Spleen (tissue), 13 donors: ENCODE measurements at places on chromosomes 5 and 9. TPM values are rescaled to one million over a fixed set of nuclear protein-coding genes. Genes with fewer than 3 reads are reported as not detected.
A peak's percentile ranks its signal among the peaks of the same experiment; 100 is the strongest.

Gene FAM120A
- total RNA-seq, result 108 TPM

- no peak for DNase-seq
Observed at GRCh38 chr9:75529463-75529862, 361.0 kb upstream of the PCSK5 start.

DNA sequence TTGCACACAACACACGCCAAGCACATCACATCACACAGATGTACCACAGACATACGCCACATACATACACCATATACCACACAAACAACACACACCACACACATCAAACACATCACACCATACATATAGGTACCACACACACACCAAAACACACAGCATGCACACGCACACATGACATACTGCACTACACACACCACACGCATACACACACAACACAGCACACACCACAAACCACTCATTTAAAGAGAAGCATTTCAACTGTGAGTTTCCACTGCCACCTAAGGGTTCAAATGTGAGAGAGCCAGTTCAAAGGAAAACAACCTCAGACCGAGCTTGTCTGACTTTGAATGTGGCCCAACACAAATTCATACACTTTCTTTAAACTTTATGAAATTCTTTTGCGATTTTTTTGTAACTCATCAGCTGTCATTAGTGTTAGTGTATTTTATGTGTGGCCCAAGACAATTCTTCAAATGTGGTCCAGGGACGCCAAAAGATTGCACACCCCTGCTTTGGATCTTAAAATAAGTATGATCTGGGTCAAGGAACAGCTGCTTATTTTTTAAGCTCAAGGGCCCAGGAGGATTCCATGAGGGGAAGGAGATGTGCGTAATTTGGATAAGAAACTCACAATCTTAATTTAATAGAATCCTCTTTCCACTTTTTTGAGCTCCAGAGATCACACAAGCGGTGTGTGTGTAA is 494.6 kb downstream of the GADD45G start:
- DNase-seq, result no peak

DNA sequence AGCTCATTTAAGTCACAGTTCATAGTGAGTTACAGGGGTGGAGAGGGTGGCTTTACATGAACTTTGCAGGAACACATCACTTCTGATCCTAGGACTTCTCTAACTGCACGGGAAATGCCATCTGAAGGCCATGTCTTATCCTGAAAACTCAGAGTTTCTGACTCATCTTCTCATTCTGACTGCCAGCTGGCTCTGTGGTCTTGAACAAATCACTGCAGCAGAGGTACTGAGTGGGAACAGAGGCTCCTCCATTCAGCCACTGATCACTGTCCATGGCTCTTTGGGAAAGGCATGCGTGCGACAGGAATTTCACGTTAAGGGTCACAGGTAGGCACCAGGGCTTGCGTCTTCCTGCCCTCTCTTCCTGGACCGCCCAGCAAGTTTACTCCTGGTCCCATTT is 114.6 kb upstream of the LRRTM2 start:
- no peak for DNase-seq

Gene IFNK
- total RNA-seq, result not detected

GRCh38 chr9:14768405-14769229 is 46.1 kb upstream of the CER1 start:
- DNase-seq, result no peak

GRCh38 chr5:128036950-128037349 is 46.6 kb upstream of the SLC12A2 start:
- DNase-seq, result no peak

DNA sequence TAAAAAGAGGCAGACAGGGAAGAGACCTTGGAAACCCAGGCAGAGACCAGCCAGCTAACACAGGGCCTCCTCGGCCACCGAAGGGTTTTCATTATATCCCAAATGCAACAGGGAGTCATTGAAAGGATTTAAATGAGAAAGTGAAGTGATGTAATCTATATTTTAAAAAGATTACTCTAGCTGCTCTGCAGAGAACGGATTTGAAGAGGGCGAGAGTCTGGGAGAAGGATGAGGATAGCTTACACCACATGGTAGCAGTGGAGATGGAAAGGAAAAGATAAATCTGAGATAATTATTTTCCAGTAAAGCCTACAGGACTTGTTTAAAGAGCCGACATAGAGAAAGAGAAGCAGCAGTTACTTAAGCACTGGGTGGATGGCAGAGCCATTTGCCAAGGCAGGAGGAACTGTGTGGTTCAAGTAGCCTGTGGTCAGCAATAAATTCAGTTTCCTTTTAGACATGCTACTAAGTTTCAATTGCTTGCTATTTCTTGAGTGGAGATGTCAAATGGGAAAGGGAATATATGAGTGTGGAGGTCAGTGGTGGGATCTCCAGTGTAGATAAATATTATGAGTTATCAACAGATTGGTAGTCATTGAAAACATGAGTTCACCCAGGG is 9.3 kb downstream of the FBN2 start:
- DNase-seq, result no peak

DNA sequence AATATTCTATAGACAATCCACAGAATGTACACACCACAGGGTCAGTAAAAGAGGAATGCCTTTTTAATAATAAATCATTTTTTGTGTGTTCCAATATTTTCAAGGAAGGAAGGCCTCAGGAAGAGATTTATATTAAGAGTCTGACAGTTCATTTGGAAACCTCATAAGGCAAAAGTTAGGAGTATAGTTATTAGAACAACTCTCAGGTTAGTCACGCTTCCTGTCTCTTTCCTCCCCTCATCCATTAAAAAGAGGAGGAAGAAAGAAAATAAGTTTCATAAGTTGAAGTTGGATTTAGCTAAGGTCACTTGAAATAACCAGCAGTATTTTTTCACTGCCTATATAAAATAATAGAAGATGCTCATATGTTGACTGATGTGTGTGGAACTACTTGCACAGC is 863.2 kb downstream of the PTPRD start:
- DNase-seq, result no peak

DNA sequence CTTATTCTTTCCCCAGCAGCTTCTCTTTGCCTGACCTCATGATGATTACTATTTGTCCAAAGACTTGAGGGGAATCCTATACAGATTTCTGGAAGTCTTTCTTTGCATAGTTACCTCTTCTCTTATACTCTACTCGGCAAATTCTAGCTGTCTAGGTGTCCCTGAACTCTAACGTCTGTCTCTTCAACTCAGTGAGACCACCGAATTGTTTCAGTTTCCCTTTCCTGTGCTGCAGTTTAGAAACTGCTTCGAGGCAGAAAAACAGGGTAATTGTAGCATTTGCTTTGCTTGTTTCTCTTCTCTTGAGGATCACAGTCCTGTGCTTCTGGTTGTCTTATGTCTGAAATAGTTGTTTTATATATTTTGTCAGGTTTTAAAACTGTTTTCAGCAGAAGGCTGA is 14.8 kb downstream of the LVRN start:
- no peak for DNase-seq

DNA sequence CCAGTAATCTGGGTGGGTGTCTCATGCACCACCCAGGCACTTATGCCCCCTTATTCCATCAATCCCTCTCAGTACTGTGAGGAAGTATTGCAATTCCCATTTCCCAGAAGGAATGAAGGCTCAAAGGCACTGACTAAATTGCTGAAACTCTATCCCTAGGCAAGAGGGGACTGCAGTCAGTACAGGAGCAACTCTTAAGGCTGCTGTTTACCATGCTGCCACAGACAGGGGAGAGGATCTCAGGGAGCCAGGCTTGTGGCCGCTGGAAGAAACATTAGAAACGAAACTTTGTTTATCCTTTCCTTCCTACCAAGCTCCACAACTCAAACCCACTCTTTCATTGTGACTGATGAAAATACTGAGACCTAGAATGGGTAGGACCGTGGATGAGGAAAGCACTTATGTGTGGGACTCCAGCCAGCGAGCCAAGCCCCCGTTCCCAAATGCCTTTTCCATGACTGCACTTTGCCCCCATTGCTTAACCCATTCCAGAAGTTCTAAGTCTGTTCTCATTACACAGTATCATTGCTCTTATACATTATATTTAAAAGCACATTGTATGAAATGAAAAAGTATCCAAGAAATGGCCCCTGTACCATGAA is 54.3 kb downstream of the TLE1 start:
- no peak for DNase-seq

GRCh38 chr9:130635721-130636647 is 28.4 kb upstream of the PRDM12 start:
- peak; percentile 58 for DNase-seq

- no peak for DNase-seq
Observed at GRCh38 chr9:77864211-77864889, 167.3 kb downstream of the GNAQ start.

- DNase-seq, result no peak
Observed at GRCh38 chr5:72584466-72584865, 77.3 kb upstream of the ZNF366 start.

- peak; percentile 65 for DNase-seq
Observed at GRCh38 chr5:132257131-132258101, at the start of gene PDLIM4. Gene PDLIM4, plus strand, starts transcription at chr5:132257696. Its CDS starts 39 bp downstream, at chr5:132257735.

Gene LRRTM2
- 0.89 TPM for total RNA-seq

GRCh38 chr9:108469654-108470053 is 386.1 kb downstream of the ACTL7B start:
- DNase-seq, result no peak

Gene TEK
- total RNA-seq, result 27.0 TPM

Gene EGFLAM
- total RNA-seq, result 9.6 TPM

- no peak for DNase-seq
Observed at GRCh38 chr5:9239626-9240025, 306.2 kb downstream of the SEMA5A start.

GRCh38 chr9:103902263-103902662 is 191.8 kb upstream of the SMC2 start:
- DNase-seq, result no peak

DNA sequence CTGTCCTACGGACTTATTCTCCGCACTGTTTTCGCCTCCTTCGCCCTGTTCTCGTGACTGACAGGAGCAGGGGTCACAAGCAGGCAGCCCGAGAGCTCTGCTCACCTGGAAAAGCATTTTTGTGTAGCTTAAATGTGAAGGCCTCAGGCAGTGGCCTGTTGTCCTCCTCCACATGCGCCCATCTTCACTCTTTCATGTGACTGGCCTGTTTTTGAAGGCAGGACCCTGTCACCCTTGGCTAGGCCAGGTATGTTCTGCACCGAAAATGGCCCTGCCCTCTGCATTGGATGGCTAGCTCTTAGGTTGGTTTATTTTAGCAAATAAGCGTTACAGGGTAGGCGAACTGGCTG is 614 bp upstream of the CPLANE1 start:
- no peak for DNase-seq

DNA sequence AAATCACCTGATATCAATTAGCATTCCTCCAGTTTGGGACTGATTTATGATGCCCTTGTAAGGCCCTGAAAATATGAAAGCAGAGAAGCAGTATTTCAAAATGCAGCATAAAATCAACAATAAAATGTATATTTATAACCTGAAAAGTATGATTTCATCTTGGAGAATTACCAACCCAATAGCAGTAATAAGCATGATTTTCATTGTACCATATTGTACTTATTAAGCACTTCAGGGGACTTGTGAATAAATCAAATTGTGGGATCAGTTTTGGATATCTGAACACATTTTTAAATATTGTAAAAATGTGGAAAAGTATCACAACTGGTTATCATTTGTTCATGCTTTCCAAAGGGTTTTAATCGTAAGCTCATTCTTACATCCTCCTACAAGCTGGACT is 250.8 kb downstream of the DMRT2 start:
- no peak for DNase-seq

DNA sequence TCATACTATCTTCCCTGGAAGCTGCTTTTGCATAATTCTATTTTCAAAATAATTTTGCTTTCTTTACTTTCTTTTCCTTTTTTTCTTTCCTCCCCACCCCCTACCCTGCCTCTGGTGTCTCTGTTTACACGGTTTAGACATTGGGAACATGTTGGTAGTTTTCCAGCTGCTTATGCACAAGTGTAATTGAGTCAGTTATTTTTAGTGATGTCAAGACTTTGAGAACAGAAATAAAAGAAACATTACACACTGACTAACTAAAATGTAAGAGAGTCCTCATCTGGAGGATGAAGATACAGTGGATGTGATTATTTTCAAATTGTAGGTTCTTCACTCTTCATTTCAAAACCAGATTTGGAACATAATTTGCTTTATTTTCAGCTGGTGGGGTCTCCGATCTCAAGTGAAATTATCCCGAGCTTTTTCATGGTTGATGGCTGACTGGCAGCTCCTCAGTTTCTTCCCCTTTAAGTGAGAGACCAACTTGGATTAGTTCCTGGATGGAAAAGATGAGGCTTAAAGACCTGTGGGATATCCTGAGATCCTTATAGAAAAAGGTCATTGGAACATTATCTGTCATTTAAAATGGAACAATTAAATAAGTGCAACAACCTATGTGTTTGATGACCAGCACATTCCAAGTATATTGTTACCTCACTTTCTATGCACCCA is 154.4 kb upstream of the ZNF462 start:
- no peak for DNase-seq

GRCh38 chr9:130682421-130683121 is 11.0 kb upstream of the EXOSC2 start:
- DNase-seq, result peak; percentile 90

DNA sequence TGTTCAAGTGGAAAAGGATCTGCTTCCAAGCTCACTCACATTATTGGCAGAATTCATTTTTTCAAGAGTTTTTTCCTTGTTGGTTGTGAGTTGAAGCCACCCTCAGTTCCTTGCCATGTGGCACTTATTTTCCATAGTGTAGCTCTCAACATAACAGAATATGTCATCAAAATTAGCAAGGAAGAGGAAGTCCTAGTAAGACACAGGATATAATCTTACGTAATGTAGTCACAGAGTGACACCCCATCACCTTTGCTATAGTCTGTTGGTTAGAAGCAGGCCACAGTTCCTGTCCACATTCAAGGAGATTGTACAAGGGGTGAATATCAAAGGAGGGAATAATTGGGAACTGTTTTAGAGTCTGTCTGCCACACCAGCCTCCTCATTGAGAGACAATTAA is 15.7 kb downstream of the IRGM start:
- no peak for DNase-seq

Gene PJA2
- 108 TPM for total RNA-seq

Gene CSF1R
- 372 TPM for total RNA-seq

Gene PLPPR1
- total RNA-seq, result not detected

DNA sequence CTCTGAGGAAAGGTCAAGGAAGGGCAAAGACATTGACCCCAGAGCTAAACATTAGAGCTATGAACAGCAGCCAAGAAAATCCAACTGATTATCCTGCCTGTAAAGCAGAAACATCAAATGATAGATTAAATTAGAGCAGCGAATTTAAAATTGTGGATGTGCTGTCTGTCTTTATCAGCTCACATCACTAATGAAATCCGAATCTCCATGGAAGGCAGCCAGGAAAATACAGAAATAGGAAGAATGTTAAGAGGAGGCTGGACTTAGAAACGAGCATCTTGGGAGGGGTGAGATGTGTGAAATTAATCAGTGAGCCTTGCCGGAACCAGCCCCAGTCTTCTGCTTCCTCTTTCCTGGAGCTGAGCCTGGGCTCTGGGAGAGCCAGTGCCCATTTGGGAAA is 191.0 kb downstream of the PJA2 start:
- no peak for DNase-seq

- DNase-seq, result no peak
Observed at GRCh38 chr9:130256644-130257043, 8.9 kb upstream of the HMCN2 start.

GRCh38 chr5:178204935-178205748 is 809 bp downstream of the HNRNPAB start:
- DNase-seq, result peak; percentile 95
